ENCODE measurements at places on chromosomes 2 and 18.
A peak's percentile ranks its signal among the peaks of the same experiment; 100 is the strongest.

GRCh38 chr2:111252436-111252835, 131.7 kb downstream of the BCL2L11 start:
- no peak for DNase-seq

GRCh38 chr18:55588870-55589595, 1.0 kb upstream of the TCF4 start:
- DNase-seq, result no peak

DNA sequence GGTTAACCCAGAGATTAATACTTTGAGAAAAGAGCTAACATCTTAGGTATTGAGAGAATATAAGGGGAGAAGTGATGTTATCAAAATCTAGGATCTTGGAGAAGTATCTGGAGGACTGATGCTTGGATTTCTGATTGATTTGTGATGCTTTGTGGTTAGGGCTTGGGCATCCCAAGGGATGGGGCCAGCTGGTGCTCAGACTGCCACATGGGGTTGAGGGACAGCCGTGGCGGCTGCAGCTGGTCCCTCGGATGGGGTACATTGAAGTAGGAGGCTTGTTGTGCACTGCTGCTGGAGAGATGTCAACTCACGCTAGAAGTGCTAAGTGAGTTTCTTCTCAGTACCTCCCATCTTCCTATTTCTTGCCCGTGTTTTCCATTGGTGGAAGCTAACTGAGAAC, 22.4 kb downstream of the HRH4 start:
- DNase-seq, result no peak

GRCh38 chr2:16281451-16282335, 341.3 kb downstream of the MYCN start:
- DNase-seq, result no peak

GRCh38 chr2:74867841-74868658, 34.1 kb downstream of the HK2 start:
- no peak for DNase-seq

- DNase-seq, result no peak
Observed at GRCh38 chr2:182824767-182825158, 41.7 kb downstream of the FRZB start.

DNA sequence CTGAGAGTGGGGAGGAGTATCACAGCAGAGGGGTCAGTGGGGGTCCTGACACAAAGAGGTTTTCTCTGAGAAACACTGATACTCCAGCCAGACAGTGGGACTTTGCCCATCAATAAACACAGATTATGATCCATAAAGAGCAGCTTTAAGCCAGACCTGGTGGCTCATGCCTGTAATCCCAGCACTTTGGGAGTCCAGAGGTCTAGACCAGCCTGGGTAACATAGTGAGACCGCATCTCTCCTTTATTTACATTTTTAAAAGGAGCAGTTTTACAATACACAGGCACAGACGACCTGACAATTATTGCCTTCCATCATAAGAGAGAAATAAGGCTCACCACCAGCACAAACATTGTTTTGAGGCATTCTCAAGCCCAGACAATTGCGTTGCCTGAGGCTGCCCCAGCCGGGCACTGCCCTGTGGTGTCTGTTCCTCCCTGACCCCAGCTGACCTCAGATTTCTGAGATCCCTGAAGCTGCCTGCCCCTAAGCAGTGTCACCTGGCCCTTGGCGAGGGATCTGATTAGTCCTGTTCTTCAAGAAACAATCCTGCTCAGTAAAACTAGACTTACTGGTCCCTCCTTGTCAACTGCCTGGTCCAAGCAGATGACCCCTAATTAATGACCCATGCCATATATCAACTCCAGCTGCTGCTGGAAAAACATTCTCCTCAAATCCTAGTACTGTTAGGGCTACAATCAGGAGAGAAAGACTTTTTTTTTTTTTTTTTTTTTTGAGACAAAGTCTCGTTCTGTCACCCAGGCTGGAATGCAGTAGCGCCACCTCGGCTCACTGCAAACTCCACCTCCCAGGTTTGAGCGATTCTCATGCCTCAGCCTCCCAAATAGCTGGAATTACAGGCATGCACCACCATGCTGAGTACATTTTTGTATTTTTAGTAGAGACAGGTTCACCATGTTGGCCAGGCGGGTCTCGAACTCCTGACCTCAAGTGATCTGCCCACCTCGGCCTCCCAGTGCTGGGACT, 59.4 kb upstream of the SOS1 start:
- peak; percentile 14 for DNase-seq

GRCh38 chr2:224984637-224985036, 57.6 kb downstream of the DOCK10 start:
- no peak for DNase-seq

DNA sequence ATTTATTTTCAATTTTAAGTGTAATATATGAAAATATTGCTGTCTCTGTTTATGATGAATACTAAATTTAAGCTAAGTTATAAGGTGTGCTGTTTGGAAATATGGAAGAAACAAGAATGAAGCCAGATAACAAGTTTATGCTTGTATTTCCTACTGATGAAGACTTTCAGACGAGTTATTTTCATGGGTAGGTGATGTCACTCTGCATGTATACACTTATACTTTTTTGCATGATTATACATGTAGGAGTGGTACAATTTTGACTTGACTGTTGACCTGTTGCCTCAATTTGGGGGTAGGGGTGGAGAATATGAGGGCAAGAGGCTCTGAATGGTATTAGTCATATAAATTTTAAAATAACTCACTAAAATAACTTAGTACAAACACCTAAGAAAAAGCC, 133.7 kb downstream of the HAUS1 start:
- no peak for DNase-seq

DNA sequence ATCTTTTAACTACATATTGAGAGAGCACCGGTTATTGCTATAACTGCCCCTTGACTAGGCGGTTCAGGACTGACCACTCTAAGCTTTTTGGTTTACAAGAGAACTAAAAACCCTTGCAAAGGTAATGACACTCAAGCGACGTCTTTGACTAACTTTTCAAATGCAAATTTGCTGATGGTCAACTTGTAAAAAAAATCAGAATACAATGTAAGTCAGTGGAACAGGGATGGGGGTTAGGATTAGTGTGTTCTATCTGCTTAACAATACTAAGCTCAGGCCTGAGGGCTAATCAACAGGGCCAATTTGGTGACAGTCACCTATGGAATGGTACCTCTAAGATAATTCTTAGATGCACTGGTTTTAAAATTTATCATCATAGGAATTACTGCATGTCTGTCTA, 57.1 kb downstream of the ZAP70 start:
- DNase-seq, result no peak

GRCh38 chr18:24924066-24924716, 427.8 kb downstream of the ZNF521 start:
- no peak for DNase-seq

GRCh38 chr2:42841344-42841743, 49.0 kb upstream of the HAAO start:
- DNase-seq, result no peak

GRCh38 chr18:44518666-44519065, 162.0 kb upstream of the SETBP1 start:
- no peak for DNase-seq

DNA sequence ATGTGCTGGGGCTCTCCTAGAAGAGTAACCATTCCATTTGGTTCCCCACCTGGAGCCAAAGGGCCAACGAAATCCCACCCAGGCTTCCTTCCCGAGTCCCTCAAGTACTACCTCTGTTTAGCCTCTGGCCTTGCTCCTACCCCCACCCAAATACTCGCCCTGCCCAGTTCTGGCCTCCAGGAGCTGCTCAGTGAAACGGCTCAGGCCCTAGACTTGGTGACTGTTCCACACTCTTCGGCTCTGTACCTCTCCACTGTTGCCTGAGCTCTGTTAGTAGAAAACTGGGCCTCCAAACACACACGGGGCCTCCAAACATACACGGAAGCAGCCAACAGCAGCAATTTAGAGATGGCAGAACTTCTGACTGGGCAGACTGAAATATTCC, 4.2 kb downstream of the OTX1 start:
- DNase-seq, result no peak

- DNase-seq, result peak; percentile 27
Observed at GRCh38 chr2:64860276-64860885, 128.8 kb upstream of the SLC1A4 start.

- DNase-seq, result no peak
Observed at GRCh38 chr18:54787121-54787520, 41.2 kb upstream of the RAB27B start.

DNA sequence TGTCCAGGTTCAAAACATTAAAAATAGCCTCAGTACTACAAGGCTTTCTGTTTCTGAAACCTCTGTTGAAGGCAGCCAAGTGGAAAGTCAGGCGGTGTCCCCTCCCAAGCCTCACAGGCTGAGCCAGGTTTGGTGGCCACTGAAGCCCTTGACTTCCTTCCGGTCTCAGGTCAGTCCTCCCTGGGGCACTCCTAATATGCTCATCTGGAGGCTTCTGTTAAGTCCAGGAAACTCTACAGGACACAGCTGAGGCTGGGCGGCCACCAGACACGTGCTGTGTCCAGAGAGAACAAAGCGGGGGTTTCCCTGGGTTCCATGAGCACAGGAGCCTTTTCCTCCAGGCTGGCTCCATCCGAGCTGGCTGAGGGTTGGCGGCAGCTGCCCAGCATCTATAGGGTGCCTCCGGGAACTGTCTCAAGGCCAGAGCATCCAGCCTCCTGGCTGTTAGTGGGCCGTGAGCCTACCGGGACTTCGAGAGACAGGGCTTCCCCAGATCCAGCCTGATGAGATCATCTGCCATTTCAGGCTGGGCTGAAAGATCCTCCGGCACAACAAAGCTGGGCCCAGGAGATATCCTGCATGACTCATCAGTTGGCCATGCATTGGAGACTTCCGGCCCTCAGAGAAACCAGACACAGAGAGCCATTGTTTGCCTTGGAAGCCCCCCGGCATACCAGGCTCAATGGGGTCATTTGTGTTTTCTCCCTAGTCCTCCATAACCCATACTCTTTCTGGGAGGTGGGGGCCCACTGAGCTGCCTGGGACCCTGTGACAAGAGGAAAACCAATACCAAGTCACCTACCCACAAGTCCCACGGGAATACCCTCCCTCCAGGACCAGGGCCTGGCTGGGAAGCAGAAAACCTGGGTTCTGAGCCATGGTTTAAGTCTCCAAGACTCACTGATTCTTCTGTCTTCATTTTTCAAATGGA, 71.7 kb downstream of the HS1BP3 start:
- peak; percentile 58 for DNase-seq

DNA sequence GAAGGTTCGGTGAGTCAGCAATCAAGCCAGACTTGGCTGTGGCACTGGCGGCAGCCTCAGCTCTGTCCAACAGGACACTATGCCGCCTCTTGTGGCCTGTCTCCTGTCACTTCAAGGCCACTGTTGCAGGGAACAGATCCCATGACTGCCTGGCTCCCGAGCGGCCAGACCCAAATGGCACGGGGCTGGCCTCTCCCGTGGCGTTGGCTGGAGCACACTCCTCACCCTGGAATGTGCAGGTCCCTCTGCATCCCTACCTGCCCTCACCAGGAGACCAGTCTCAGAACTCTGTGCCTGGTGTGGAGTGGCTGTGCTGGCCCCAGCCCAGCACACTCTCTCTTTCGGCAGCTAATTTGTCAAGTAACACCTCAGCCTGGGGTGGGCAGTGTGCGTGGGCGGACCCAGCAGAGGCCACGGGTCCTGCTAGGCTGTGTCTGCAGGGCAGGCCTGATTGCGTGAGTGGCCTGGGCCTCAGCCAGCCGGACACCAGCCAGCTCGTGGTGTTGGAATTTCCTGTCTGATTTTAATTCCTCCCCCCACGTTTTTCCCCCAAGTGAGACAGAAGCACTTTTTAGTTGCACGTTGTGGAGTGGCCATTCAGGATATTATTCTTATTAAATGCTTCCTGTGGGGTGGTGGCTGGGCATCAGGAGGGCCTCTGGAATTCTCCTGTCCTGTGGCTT, 179.3 kb downstream of the GLI2 start:
- peak; percentile 56 for DNase-seq

DNA sequence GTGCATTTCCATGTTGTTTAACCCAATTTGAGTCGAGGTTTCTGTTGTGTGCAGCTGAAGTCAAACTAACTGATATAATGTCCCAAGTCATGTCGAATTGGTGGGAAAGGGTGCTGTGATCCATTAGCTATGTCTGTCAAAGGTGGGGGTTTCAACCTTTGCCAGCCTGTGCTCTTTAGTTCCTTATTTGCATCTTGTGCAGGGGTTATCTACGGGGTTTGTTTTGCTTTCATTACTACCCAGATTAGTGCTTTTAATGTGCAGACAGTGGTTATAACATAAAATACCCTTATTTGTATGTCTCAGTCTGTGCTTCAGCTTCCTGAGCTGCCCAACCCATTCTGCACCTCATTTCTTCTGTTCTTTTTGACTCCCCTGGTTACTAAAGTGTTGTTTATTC, 271.9 kb upstream of the CXCR4 start:
- DNase-seq, result no peak

DNA sequence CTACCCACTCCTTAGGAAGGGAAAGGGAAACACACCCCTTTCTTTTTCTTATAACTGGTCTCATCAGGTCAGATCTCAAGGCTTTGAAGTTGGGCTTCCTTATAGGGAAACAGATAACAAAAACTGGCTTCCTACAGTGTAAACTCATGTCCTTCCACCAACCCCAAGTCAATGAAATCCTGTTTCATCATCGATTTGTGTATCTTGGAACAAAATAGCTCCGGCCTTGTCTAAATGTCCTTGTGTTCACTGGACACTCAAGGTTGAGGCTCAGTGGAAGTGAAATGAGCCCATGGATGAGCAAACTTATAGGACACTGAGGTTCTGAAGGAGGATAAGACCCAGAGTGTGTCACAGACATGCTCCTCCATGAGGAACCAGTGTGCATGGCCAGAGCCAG, 156.1 kb upstream of the REV1 start:
- DNase-seq, result no peak

All from transverse colon (tissue), 4 donors.